Stimulated activated CD8-positive, alpha-beta memory T cell treated with anti-CD3 and anti-CD28 coated beads, Interleukin-12 subunit alpha, Interleukin-12 subunit beta, amount 100 ng/mL, for 1 hour (primary cell): ENCODE measurements at places on chromosomes 3 and 15.

DNA sequence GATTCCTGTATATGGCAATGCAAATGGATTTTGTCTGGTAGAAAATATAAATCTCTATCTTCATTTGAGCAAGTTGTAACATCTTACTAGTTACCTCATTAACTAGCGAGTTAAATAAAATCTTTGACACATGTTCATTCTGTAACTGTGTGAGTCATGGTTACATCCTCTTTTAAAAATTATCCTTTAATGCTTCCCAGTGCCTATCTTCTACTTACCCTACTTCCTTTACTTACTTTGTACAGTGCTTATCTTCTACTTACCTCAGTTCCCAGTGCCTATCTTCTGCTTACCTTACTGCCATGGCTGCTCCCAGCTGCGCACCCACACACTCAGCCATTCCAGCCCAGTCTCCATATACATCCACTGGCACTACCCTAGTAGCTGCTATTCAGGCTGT is 71.9 kb upstream of the GOLGA8B start:
- no peak for DNase-seq

DNA sequence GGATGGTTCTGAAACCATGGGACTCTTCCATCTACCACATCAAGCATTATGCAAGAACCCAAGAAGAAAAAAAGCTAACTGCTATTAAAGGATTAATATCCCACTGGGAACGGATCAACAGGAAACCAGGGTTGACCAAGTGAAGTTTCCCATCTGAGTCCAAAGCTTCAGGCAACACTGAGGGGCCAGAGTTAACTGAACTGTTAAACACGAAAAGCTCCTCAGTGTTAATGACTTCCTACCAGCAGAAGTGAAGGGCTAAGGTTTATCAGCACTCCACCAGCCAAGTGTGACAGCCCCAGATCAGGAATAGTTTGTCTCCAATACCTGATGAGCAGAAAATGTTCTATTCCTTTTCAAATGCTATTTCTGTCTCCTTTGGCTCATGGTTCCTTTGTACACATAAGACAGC is 36.7 kb downstream of the PTPN9 start:
- DNase-seq = no peak

GRCh38 chr3:97241417-97241816 is 427.0 kb downstream of the EPHA6 start:
- DNase-seq = no peak

DNA sequence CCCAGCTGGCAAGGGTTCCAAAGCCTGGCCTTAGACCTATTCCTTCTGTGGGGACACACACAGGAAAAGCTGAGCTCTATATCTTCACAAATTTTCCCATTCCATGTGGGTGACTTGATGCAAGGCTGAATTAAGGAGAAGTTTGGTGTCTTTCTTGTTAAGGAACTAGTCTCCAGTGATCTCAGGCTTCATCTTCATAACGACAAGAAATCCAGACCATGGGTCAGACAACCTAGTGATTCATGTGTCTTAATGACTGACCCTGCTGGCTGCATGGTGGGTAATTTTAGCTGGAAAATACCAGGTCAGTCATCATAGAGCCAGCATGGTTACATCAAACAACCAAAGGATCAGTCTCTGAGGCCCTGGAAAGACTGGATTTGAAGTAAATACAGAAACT is 112.7 kb upstream of the SLC4A7 start:
- DNase-seq = no peak

- no peak for DNase-seq
These were observed 39.3 kb downstream of the CHRD start for GRCh38 chr3:184419171-184419570.
